ENCODE measurements at places on chromosomes 2 and 18.

GRCh38 chr2:134657650-134658250 lies 61.0 kb downstream of the TMEM163 start:
- no peak for DNase-seq

- no peak for DNase-seq
Measured at GRCh38 chr2:37061013-37061711, 23.0 kb downstream of the HEATR5B start.

DNA sequence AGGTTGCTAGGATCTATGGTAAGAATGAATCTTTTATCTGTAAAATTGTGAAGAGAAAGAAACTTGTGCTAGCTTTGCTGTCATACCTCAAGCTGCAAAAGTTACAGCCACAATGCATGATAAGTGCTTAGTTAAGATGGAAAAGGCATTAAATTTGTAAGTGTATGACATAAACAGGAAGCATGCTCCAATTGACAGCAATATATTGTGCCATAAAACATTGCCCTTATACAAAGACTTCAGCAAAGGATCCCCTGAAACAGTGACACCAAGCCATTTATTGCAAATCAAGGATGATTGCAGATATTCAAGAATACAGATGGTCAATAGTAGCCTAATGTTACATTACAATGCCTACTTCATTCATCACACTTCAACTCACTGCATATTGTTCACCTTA lies 283.1 kb downstream of the CPS1 start:
- DNase-seq: no peak

DNA sequence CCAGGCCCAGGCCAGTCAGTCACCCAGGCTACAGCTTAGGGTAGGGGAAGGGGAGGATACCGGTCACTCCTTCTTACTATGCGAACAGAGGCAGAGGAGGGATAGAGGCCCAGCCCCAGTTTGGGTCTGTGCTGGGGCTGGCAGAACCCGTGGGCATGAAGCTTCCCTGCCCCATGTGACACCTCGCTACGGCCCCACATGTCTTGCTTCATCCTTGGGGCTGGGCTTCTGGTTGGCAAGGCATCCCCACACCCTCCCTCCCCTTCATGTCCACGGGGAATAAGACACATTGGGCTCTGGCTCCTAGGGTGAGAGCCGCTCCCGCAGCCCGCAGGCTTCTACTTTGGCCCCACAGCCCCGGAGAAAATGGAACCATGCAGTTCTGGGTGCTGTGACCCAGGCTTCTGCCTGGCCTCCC lies 32.4 kb downstream of the HS1BP3 start:
- no peak for DNase-seq

- DNase-seq: no peak
Measured at GRCh38 chr2:174621323-174621722, 23.7 kb upstream of the WIPF1 start.

DNA sequence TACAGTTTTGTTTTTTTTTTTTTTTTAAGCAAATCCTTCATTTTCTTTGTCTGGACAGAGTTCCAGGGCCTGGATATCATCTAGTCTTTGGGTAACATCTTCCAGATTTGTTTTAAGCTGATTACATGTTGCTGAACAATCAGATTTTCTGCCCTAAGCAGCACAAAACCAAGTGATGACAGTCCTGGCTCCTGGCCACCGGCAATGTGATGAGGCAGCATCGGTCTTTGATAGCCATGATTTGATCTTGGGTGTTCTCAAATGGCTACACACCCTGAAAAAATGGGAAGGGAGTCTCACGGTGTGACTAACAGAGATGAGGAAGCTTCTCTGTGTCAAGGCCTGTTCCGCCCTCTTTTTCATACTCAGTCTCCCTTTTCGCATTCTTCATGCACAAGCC lies 708.6 kb upstream of the ZEB2 start:
- DNase-seq: no peak

DNA sequence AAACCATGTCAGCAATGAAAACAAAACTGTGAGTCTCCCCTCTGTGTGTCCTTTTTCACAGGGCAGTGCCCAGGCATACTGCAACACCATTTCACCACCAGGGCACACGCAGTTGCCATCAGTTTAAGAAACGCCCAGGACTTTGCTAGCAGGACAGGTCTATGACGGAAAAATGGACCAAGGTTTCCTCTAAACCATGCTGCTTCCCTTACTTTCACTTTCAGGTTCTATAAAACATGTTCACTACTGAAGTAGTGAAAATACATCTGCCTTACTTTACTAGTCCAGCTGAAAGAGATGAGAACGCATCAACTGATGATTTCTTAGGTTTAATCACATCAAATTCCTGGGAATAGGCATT lies 110.5 kb downstream of the TCF4 start:
- no peak for DNase-seq

Measured in activated CD8-positive, alpha-beta memory T cell treated with anti-CD3 and anti-CD28 coated beads for 48 hours (primary cell).